Cerebellum (tissue), 4 donors: ENCODE measurements at places on chromosomes 6 and 20.

- DNase-seq = peak; percentile 42
These were observed 47.9 kb upstream of the CCDC167 start for GRCh38 chr6:37547564-37548061.

GRCh38 chr6:134495890-134496248 is 178.0 kb upstream of the SGK1 start:
- DNase-seq = no peak

DNA sequence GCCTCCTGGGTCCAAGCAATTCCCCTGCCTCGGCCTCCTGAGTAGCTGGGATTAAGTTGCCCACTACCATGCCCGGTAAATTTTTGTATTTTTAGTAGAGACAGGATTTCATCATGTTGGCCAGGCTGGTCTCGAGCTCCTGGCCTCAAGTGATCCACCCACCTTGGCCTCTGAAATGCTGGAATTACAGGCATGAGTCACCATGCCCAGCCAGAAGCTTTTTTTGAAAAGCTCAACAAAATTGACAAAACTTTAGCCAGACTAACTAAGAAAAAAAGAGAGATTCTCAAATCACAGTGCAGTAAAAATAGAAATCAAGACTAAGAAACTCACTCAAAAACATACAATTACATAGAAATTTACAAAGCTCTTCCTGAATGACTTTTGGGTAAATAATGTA is 420.6 kb downstream of the COL12A1 start:
- no peak for DNase-seq

DNA sequence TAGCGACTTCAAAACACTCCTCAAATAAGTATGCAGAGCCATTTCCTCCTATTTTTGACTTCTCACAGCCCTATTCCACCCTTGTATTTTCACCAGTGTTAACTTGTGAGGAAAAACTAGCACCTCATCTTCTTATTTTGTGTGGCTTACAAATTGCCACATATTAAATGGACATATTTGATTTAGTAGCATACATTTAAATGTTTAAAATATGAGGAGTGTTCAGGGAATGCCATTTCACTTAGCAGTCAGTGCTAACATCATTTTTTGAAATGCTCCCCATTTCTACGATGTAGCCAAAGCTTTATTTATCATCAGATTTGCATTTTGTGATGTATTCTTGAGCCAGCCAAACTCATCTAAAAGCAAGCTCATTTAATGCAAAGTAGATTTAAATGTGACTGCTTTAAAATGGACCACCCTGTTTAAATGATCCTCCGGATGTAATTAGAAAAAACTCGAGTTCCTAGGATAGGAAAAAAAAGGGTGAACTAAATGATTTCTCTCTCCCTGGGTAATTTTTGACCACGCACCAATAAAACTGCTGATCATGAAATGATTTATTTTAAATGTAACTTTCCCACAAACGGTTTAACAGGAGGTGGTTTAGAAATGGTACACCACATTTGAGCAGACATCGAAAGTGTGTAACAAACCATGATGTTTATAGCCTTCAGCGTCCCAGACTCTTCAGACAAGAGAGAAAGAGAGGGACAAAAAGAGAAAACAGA is 172.6 kb downstream of the CD83 start:
- no peak for DNase-seq

- DNase-seq = no peak
These were observed 50.3 kb downstream of the EIF2S2 start for GRCh38 chr20:34061695-34062094.

DNA sequence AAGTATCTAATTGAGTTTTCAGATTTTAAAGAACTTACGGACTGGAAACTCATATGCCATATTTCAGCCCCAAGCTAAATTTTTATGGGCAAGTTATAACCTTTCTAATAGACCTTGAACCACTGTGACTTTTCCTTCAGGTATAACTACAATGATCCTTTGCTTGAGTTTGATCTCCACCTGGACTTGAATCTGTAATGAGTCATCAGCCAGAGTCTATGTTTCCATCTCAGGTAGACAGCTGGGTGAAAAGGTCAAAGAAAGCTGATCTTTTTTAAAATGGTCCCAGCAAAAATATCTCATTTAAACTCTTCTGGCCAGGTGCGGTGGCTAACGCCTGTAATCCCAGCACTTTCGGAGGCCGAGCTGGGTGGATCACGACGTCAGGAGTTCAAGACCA is 88.4 kb upstream of the SGK1 start:
- DNase-seq = no peak
